ENCODE measurements at places on chromosomes 5 and 9.

DNA sequence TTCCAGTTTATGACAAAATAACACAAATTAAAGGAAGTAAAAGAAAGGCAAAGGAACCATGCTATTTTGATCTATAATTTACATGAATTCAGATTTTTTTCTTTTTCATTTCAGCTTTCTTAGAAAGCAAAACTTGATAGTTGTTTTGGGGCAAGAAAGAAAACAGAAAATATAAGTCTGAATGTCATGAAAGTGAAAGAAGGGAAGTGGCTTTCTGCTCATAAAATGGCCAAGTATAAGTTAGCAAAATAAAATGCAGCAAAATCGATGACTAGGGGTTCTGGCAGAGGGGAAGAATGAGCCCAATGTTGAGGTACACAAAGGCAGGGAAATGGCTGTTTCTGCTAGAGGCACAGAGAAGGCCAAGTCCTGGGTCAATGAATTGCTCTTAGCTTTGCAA lies 3.0 kb upstream of the IFNW1 start:
- no peak for DNase-seq

DNA sequence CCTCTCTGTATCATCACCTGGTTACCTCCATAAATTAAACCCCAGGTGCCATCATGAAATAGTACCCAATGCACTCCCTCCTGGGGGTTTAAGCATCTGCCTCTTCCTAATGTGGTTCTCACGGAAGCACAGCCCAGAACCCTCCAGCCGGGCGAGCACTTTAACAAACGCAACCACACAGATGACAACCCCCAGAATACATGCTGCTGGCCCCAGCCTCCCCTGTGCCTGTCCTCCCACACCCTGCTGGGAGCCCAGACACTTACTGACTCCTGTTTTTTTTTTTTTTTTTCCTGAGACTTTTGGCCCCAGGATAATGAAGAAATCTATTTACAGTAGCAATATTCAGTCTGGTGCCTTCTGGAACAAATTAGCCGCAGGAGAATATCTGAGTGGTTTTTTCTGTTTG lies 50.0 kb upstream of the COL5A1 start:
- DNase-seq: no peak

GRCh38 chr5:24535646-24536045 lies 109.1 kb downstream of the CDH10 start:
- DNase-seq: no peak

DNA sequence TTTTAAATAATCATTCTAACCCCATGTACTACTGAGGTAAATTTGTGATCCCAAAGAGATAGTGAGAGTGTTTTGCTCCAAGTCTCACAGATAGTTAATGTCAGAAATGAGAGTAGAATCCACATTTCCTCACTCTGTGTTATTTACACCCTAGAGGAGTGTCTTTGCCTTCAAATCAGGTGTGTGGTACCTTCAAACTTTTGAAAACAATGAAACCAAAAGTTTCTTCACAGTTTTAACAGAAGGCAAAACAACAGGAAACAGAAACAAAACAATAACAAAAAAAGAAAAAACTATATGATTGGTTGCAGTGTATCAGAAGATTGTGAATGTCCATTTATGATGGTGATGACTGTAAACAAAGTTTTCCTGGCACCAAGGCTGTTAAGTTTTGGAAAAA lies 85.9 kb downstream of the ERBIN start:
- no peak for DNase-seq

DNA sequence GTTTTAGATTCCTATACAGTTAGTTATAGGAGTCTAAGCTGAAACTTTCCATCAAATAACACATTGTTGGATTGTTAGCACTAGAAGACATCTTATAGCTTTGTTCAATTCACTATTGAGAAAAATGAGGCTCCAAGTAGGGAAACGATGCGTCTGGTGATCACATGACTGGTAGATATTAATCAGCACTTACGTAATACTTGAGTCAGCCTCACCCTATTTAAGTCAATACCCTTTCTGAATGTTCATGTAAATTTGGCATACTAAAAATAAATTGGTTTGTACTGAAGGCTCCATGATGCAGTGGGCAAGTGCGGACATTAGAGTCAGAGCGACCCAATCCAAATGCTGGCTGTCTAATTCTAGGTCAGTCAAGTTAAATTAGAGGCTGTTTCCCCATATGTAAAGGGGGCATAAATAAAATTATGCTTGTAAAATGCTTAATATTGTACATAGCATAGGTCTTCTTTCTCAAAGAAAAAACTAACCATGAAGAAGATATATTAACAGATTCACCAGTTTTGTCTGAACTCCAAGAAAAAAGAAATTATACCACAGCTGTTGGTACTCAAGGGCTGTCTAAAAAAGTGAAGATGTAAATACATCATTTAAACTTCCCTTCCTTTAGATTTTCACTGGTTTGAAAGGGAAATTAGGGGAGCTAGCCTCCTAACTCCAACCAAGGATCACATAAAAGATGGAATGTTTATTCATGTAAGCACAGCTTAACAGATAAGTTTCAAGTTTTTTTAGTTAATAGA lies 406.6 kb upstream of the TLE4 start:
- no peak for DNase-seq

GRCh38 chr9:4553951-4554381 lies 63.7 kb downstream of the SLC1A1 start:
- DNase-seq: no peak

Measured in T-helper 2 cell treated with Interferon-gamma antibody and Interleukin-4, amounts not matched to agents 5 μg/mL and 100 μg/mL, for 36 hours (primary cell).